ENCODE measurements at places on chromosomes 12 and 14. TPM values are rescaled to one million over a fixed set of nuclear protein-coding genes. Genes with fewer than 3 reads are reported as not detected.

Gene C12orf50
- 0.27 TPM for polyA plus RNA-seq

DNA sequence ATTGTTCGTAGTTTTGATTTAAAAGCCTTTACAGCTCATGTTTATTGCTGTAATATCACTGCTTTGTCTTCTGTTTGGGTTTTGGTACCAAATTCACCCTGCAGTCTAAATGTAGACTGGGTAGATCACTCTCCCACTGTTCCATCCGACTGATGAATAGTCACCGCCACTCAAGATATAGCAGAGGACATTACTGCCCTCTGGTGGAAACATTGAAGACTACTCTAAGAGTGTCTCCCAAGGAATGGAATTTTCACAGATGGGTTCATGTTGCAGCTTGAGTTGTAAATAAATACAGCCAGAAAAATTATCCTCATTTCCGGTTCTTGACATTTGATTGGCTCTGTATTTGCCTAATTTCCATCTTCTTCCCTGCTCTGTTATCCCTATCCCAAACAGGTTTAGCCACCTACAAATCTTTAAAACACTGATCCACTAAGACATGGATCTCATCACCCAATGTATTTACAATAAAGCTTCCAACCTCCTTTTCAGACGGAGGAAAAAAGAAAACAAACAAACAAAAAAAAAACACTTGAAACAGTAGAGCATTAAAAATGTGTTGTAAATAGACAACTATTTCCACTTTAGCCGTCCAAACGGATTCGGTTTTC is 198.3 kb upstream of the CPNE8 start:
- DNase-seq, result peak; percentile 50

DNA sequence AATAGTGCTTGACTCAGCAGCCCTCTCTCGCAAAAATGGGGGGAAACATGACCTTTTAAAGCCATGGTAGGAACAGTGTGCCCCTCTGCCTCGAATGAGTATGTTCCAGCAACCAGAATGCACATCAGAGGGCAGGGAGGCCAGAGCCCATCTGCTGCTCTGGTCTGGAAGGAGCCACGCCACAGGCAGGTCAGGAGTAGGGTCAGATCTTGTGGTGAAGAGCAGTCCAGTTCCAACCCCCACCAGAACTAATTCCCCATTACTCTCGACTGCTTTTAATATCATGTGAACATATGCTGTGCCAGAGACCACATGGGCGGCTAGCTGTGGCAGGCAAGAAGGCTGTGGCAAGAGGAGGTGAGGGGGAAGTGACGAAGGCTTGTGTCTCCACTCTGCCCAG is 34.6 kb upstream of the TMX1 start:
- DNase-seq, result no peak

GRCh38 chr12:115866909-115867525 is 410.5 kb downstream of the MED13L start:
- DNase-seq, result no peak

DNA sequence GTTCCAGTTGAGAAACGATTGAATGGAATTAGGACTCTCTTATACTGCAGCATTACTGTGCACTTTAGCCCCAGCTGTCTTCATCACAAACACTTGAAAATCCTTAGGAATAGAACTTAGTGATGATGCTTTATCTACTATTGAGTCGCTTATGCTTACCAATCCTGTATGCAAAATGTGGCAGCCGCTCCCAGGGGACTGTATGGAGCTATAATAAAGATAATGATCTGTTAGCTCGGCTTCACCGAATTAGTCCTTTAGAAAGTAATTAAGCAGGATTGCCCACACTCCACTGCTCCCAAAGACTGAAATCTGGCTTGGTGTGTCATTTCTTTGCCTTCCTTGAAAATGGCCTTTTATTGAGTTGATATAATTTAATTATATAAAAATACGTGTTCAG is 10.6 kb downstream of the EML1 start:
- DNase-seq, result no peak

GRCh38 chr12:65728848-65729793 is 95.2 kb upstream of the HMGA2 start:
- peak; percentile 16 for DNase-seq

DNA sequence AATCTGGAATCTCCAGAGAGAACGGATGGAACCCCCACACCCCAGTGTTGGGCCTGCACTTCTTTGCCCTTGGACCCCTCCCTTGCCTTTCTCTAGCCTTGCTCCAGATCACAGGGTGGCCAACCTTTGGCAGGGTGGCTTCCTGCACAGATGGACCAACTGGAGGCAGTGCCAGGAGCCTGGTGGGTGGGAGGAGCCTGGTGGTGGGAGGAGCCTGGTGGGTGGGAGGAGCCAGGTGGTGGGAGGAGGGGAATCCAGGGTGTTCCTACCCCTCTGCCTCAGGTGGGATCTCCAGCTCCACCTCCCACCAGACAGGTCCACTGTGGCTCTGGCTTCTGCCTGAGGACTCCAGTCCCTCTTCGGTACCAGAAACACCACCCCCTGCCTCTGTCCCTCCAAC is 15.0 kb upstream of the ORAI1 start:
- DNase-seq, result no peak

DNA sequence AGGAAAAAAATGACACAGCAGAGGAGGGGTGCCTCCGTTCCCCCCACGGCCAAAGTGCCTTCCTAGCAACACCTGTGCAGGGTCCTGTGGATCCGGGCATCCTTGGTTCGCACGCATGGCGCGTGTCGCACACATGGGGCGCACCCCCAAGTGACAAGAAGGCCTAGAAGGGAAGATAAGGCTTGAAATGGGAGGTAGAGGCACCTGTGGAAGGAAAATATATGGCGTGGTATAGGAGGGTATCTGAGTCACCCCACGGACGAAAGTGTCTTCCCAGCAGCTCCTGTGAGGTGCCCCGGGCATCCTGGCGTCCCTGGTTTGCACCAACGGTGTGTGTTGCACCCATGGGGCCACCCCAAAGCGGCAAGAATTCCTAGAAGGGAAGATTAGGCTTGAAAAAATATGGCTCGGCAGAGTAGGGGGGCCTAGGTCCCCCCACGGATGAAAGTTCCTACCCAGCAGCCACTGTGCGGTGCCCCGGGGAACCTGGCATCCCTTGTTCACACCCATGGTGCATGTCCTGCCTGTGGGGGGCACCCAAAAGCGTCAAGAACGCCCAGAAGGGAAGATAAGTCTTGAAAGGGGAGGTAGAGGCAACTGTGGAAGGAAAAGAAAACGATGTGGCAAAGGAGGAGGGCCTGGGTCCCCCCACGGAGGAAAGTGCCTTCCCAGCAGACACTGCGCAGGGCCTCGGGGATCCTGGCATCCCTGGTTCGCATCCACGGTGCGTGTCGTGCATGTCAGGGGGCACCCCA is 280.0 kb downstream of the ALG10 start:
- no peak for DNase-seq
